ENCODE measurements at places on chromosomes 7 and 10.

DNA sequence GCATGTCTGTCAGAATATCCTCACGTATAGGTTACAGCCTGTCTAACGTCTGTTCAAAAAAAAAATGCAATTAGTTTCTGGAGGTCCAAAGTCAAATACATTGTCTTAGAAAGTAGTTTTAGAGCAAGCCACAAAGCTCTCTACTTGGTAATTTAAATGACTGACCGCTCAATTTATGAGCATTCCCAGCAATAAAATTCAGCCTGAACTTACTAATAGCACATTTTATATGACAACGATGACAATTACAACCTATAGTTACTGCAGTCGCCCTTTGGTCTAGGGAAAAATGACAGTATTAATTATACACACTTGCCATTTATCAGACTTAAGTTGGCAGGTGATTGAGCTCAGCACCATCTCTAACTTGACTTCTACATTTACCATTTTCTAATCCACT is 425.8 kb upstream of the STEAP1 start:
- no peak for DNase-seq

DNA sequence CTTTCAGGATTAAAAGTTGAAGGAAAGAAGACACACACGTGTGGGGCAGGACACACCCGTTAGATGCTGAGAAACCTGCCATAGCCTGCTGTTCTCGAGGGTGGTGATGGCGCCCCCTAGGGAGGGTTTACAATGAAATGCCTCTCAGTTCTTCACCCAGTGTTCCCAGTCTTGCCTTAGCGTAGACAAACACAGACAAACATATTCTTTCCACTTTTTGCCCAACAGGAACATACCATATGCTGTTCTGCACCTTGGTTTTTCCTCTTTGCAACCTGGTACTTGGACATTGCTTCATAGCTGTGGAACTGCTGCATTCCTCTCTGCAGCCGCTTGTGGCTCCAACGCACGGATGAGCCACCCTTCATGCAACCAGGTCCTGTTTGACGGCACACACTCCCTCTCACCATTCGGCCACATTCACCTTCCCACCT is 23.3 kb upstream of the HSPA12A start:
- no peak for DNase-seq

- DNase-seq = no peak
Measured at GRCh38 chr7:110800984-110801383, 289.9 kb upstream of the LRRN3 start.

DNA sequence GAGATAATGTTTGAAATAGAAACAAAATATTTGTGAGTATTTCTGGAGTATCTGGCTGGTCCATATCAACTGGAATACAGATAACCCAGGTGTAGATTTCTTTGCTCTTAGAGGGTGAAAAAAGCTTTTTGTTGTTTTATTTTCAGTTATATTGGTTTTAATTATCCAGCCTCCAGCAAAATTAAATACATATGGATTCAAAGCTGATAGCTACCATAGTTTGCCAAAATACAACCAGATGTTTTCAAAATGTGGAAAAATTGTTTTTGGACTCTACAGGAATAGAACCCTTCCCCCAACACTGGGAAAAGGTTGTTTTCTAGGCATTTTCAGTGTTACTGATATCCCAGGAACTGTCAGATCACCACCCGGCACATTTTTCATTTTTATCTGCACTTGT is 30.1 kb downstream of the LRRC17 start:
- DNase-seq = no peak

DNA sequence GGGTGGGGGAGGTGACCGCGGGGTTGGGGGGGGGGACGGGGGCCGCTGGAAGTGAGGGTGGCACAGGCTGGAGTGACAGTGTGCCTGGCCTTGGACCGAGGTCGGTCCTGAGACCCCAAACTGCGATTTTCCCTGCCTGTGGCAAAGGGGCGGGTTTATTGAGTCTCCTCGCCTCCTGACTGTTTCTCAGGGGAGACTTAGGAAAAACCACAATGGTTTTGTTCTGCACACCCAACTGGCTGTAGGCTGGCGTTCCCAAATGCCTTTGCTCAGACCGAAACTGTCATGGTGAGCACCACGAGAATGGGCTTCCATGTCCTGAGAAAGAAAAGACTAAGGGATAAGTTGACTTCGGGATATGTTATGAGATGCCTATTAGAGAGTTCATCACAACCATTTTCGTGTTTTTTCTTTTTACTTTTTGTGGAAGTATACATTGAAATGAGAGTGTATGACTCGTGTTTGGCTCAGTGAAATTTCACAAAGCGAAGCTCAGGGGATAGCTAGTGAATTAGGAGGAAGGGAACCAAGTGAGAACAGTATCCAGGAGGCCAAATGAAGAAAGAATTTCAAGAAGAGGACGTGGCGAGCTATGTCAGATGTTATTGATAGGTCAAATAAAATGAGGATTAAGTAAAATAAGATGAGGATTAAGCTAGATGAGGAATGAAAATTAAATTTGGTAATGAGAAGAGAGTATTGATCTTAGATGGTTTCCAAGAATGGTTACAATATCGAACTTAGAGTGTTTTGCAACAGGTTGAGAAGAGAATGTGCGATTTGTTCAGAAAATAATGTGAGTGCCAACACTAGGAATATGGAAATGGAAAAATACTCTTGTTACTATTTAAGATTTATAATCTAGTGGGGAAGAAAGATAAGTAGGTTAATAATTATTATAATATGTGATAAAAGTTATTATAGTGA is 918 bp downstream of the NET1 start:
- DNase-seq = no peak
